Sciatic nerve (tissue), 2 donors: ENCODE measurements at places on chromosomes 13 and 19.

DNA sequence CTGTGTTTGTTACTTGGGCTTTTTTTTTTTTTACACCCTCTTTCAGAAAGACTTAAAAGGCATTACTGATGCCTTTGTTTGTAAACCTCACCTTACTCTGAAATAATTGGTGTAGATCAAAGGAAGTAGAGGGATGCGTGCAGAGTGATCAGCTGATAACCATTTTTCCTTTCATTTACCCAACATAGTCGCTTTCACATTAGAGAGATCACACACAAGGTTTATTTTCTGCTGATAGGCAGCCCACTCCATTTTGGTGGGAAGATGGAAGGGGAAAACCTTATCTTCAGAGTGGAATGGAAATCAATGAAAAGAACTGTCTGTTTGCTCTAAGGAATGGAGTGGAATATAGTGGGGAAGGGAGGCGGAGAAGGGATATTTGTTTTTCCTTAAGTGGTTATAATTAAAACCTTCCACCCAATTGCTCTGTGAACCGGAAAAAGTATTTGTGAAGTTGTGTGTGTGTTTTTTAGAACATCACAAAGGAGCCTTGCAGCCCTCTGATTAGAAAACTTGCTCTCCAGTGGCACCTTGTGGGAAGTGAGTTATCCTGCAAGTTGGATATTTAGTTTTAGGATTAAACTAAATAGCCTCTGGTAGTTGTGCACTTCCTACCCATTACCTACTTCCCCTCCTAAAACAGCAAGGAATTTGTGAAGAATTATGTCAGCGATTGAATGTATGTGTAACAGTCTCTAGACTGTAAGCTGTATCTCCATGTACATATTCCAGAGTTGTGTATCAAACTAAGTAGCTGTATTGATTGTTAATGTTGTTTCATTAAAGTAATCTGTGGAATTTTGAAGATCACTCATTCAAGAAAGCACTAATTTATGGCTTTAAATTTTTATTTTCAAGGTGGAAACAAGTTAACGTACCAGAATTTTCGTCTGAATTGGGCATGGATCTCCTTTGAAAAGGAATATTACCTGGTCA, 76.8 kb downstream of the FREM2 start:
- no peak for DNase-seq

DNA sequence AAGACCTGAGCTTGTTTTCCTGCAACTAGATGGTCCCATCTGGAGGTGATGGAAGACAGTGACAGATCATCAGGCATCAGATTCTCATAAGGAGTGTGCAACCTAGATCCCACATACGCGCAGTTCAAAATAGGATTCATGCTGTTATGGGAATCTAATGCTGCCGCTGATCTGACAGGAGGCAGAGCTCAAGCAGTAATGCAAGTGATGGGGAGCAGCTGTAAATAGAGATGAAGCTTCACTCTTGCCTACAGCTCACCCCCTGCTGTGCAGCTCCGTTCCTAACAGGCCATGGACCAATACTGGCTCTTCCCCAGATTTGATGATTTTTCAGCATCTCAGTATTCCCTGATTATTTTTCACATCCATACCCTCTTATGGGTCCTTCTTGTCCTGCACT, 208.4 kb upstream of the RXFP2 start:
- no peak for DNase-seq

- no peak for DNase-seq
Measured at GRCh38 chr13:98960606-98961502, 17.0 kb downstream of the DOCK9 start.

DNA sequence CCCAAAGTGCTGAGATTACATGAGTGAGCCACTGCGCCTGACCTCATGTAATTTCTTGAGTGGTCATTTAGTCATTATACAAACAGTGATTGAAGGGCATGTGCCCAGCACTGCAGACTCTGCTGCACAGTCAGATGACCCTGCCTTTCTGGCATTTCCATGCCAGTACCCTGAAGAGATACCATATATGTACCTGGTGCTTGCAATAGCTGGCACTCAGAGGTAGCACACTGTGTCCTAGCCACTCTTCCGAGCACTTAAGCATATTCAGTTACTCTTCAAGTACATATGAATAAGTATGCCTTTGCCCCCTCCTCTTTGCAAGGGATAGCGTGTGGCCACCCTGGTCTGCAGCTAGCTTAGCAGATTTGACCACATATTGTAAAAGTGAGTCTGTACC, 15.5 kb downstream of the STX10 start:
- DNase-seq = no peak

DNA sequence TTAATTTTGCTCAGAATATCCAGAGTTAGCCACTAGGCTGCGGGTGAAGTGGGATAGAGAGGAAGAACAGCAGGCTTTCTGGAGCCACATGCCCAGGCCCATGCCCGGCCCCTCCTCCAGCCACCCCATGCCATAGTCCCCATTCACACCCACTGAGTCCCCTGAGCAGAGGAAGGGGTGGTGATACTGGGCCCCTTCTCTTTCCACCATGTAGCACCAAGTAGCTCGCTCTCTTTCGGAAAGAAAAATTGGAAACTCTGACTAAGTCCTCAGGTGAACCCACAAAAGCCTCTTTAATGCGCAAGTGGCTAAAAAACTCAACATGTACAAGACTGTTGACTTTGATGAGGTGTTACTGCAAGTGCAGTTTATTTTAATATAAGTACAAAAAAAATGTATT, 76.7 kb upstream of the GPR183 start:
- no peak for DNase-seq
